ENCODE measurements at places on chromosomes 6 and 20.

DNA sequence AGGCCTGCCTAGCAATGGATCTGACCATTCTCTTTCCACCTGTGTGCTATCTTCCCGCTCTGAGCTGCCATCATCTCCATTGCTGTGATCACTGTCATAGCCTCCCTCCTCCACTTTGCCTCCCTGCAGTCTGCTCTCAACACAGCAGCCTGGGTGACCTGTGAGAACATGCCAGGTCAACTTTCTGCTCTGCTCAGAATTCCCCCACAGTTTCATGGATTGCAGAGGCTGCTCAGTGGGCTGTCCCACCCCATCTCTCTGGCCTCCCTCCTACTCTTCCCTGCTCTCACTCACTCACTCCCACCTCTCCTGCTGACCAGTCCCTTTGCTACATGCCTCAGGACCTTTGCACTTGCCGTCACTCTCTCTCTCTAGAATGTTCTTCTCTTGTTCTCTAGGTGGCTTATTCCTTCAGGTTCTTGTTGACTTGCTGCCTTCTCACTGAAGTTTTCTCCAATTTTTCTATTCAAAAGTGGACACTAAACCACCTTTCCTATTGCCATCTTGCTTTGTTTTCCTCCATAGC, 159.9 kb downstream of the CD83 start:
- DNase-seq = no peak

DNA sequence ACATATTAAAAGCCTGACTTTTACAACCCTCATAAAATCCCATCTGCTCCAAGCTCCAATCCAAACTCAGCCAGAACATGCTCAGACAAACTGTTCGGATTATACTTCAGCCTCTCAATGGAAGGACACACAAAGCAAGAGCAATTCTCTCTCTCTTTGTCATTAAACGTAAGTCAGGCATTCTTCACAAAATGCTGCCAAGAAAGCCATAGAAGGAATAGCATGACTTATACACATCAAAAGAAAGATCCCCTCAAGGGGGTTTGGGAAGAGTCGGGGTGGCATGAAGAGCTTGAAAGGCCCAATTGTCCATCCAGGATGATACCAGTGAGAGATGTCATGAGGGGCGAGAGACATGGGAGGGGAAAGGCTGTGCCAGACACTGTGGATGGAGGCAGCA, 268.9 kb downstream of the PREX1 start:
- DNase-seq = no peak

GRCh38 chr6:128738112-128738511, 144.8 kb upstream of the LAMA2 start:
- DNase-seq = no peak

- DNase-seq = no peak
Observed at GRCh38 chr6:108742041-108742440, 106.2 kb upstream of the ARMC2 start.

GRCh38 chr6:10733151-10733715, 10.4 kb downstream of the TMEM14C start:
- DNase-seq = no peak

DNA sequence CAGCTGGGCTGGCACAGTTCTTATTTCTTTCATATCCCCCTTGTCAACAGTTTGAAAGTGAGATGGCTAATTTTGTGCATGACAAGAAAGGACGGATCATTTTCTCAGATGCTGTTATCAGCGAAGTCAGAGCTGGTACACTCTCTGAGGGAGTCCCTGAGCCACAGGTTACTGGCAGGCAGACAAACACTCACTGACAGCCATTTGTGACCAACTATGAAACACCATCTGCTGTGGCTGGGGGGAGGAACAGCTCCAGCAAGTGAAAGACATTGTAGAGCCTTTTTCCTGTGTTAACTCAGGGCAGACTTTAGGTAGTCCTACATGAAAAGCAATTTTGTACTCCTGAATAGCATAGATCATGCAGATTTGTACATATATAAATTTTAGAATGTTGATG, 22.2 kb downstream of the OLIG3 start:
- DNase-seq = no peak

- no peak for DNase-seq
Observed at GRCh38 chr6:165799391-165800153, 136.5 kb upstream of the PDE10A start.

DNA sequence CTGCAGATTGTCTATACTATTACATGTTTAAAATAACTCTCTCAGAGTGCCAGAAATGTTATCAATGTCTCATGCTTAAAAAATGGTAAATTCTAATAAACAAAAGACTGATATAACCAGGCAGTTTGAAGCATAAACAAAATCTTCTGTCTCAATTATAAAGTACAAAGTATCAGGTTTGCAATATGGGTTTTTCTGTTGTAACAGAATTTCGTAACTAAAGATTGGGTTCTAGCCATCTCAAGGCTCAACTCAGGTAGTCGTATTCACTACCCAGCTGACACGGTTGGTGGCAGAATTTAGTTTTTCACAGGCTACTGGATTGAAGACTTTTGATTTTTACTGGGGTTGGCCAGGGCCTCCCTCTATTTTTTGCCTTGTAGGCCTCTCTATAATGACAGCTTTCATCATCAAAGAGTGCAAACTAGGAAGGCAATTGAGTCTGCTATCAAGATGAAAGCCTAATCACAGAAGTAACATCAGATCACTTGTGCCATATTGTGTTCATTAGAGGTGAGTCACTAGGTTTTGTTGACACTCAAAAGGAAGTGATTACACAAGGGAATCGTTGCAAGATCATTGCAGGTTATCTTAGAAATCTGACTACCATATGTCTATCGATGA, 3.6 kb downstream of the CYP39A1 start:
- no peak for DNase-seq

- no peak for DNase-seq
Observed at GRCh38 chr6:142329486-142330113, 27.8 kb downstream of the ADGRG6 start.

DNA sequence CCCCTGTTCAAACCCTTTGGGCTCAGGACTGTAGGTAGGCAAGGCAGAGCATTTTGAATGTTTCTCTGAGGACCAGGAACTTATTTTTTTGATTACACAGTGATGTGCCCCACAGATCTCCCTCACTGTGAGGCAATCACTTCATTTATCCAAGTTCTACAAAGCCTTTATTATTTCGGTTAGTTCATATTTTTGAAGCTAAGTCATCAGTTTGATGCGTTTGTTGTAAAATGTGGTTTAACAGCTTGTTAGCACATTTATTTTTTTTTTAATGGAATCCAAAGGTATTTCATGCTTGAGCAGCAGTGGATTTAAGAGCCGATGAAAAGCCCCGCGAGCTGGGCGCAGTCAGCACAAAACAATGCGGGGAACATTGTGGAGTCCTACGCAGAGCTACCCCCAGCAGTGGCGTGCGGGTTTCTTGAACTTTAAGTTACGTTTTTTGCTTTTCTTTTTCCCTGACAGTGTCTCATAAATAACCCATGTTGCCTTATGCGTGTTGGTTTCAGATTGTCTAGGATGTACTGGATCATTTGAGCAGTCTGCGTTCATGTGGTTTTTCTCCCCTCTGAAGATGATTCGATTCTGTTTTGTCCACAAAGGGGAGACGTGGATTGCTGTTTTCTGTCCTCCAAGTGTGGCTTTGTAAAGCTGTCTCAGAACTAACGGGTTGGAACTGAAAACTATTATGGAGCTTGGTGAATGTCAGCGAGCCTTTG, 233.6 kb upstream of the BMP2 start:
- DNase-seq = no peak

- no peak for DNase-seq
Observed at GRCh38 chr6:136060759-136061158, 189.4 kb downstream of the MTFR2 start.

- DNase-seq = peak; percentile 36
Observed at GRCh38 chr6:79077715-79078074, 359 bp downstream of the PHIP start.

DNA sequence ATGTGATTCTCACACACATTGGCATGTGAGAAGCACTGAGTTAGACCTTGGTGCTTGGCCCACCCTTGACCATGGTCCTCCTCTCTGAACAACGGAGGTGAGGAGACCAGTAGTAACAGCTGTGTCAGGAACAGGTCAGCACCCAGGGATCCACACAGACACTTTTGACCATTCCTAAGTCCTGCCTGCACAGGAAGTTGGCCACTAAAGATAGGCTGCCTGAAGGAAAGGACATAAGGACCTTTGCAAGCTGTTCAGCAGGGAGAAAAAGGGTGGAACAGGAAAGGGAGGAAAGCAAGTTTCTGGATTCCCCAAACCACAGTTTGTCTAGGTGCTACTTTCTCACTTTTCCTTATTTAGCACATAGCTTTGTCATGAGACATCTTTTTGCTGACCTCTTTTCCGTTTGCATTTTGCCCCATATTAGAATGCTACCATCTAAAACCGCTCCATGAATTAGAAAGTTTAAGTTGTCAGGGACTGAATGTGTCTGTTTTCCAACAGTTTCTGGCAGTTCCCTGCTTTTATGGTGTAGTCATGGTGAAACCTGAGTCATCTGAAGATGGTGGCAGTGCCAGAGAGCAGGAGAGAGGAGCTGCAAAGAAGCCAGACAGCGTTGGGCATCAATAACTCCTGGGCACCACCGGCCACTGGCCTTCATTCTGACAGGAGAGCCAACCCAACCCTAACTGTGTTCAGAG, 1.1 kb upstream of the CD109 start:
- no peak for DNase-seq

DNA sequence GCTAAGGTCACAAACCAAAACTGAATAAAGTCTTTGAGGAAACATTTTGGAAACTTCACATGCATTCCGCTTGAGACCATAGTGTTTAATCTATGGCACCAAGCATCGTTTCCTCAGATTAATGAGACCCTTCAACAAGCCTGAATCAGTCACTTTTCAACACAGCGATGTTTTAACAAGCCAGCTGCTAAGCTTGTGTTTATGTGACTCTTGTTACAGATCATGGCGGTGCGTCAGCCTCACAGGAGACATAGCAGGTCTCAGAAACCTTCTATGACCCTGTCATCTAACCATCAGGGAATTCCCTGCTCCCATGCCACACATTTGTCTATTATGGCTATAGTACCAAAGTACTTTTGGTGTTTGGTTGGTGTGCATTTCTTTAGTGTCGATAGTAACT, 57.2 kb downstream of the MTFR2 start:
- DNase-seq = no peak

GRCh38 chr6:28589234-28589956, 63.7 kb downstream of the GPX5 start:
- DNase-seq = peak; percentile 60

DNA sequence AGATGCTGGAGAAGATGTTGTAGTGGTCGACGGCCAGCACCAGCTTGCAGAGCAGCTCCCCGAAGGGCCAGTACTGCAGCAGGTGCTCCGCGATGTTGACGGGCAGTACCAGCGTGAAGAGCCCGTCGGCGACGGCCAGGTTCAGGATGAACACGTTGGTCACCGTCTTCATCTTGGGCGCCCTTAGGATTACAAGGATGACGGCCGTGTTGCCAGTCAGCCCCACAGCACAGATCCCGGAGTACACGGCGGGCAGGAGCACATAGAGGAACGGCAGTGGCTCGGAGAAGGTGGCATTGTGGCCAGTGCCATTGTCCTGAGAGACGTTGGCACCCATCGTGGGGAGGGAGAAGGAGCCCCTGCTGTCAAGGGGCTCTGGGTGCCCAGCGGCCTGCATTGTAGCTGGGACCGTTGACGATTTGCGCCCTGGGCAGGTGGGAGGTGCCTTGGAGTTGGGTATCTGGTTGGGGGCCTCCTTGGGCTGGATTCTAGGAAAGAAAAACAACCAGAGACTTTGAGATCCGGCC, 867 bp downstream of the NPBWR2 start:
- no peak for DNase-seq

- DNase-seq = no peak
Observed at GRCh38 chr6:165704045-165704748, 41.2 kb upstream of the PDE10A start.

All from HEK293T (cell line).